ENCODE measurements at places on chromosomes 11 and 22.

GRCh38 chr11:100923555-100923954 lies 206.1 kb downstream of the PGR start:
- H3K27me3 ChIP-seq, result no peaks in the 10 kb centered on the region
- no peak overlapping the region for H3K27ac ChIP-seq
- H3K4me3 ChIP-seq, result no peak overlapping the region
- DNase-seq, result no peak

DNA sequence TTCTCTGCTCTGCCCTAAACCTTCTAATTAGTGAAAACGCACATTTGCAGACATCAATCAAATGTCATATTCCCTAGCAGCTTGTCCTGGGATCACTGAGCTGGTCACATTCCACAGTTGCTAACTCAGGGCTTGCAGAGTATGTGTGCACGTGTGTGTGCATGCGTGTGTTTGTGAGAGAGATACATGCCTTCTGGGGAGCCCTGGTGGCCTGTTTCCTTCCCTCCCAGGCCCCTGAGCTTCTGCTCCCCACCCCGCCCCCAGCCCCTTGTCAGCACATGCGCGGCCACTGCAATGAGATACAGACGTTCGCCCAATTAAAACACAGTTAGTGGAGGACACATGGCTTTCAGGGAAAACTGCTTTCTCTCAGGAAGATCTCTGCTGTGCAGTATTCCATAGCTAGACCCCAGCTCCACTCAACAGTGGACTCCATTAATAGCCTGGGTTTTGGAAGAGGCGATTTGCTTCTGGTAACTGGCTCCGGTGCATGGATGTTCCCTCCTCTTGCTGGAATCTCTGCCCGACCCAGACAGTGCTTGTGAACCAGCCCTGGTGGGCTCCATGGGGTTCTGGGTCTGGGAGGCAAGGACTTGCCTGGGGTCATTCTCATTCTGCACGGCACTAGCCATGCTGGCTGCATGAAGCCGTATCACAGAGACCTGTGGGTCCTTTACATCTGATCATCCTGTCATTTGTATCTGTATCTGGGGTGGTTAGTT lies 17.7 kb downstream of the LRP5 start:
- no peak overlapping the region for H3K4me3 ChIP-seq
- no peaks in the 10 kb centered on the region for H3K36me3 ChIP-seq
- H3K27me3 ChIP-seq, result no peaks in the 10 kb centered on the region

DNA sequence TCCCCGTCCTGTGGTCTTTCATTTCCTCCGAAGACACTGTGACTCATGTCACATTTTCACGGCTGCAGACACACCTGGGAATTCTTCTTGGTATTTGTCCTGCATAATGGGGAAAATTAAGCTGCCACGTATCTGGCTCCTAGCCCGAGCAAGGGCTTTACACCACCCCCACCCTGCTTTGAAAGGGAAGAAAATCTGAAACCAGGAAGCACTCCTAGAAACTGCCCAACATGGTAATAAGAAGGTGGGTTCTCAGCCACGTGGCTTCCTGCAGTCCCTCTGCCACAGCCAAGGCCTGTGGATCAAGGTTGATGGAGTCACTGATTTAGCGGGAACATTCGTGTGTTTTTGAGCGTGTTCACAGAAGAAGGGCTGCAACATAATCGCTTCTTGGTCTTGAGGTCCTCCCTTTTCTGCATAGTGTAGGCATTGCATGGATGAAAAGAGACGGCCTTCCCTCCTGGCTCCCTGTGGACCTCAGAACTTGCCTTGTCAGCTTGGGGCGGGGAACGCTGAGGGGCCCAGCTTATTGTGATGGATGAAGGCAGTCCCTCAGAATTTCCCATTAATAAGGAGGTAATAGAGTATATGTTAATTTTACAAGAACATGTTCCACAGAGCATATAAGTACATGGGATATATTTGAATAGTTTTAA lies 292.0 kb downstream of the NTM start:
- no peak for DNase-seq
- H3K4me3 ChIP-seq, result no peak overlapping the region
- H3K4me1 ChIP-seq, result no peaks in the 10 kb centered on the region
- no peaks in the 10 kb centered on the region for H3K36me3 ChIP-seq
- no peak overlapping the region for H3K27ac ChIP-seq

GRCh38 chr11:60699936-60700335 lies 524 bp downstream of the MS4A8 start:
- no peak for DNase-seq
- no peaks in the 10 kb centered on the region for H3K4me1 ChIP-seq
- H3K36me3 ChIP-seq, result no peaks in the 10 kb centered on the region
- H3K4me3 ChIP-seq, result no peak overlapping the region
- no peak overlapping the region for H3K27ac ChIP-seq
- peaks cover 1% of the 10 kb centered on the region for H3K27me3 ChIP-seq

DNA sequence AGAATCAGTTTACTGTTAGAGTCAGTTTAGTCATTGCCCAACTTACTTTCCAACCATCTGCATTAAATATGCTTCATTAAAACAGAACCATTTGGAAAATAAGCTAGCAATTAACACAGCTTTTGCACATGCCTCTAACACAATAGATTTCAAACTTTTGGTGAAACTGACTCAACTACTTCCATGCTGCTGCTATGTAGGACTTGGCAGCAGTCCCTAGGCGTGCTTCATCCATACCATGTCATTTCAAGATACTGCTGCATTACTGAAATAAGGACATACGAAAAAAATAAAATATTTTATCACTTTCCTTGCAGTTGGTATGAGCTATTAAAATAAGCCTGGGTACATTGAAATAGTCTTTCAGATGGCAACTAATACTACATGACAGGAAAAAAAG lies 65.5 kb upstream of the SOX6 start:
- no peaks in the 10 kb centered on the region for H3K27me3 ChIP-seq
- H3K4me3 ChIP-seq, result no peak overlapping the region
- no peak overlapping the region for H3K27ac ChIP-seq
- H3K36me3 ChIP-seq, result no peaks in the 10 kb centered on the region
- no peak for DNase-seq

Measured in endothelial cell of umbilical vein (primary cell).